ENCODE measurements at places on chromosomes 13 and 19. TPM values are rescaled to one million over a fixed set of nuclear protein-coding genes. Genes with fewer than 3 reads are reported as not detected.

The PTGIR gene
- total RNA-seq, result not detected

The FPR3 gene
- total RNA-seq, result not detected

The IL17D gene
- total RNA-seq, result 1.5 TPM

The TTC9B gene
- 0.29 TPM for total RNA-seq

The KANK2 gene
- 38.1 TPM for total RNA-seq

The EBI3 gene
- total RNA-seq, result 3.1 TPM
